Epithelial cell of esophagus (primary cell): ENCODE measurements at places on chromosomes 4 and X.

- peak; percentile 51 for DNase-seq
Observed at GRCh38 chr4:140755774-140756318, 339 bp downstream of the TBC1D9 start.

GRCh38 chrX:137749246-137749645 lies 183.3 kb downstream of the ZIC3 start:
- no peak for DNase-seq

DNA sequence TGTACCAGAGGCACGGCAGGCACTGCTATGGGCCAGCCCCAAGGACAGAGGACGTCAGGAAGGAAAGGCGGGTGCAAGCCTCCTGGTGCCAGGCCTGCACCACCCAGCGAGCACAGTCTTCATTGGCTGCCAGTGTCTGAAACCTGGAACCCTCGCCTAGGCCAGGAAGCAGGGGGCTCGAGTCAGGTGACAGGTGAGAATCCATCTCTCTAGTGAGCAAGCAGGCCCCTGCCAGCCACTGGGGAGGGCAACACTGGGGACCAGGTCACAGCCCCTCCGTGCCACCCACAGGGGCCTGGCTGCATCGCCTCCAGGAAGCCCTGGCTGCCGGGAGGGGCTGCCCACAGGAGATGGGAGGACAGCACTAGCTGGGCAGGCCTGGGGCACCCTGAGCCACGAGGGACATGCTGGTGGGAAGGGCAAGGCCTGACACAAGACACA lies 6.9 kb upstream of the HAUS3 start:
- DNase-seq: no peak

DNA sequence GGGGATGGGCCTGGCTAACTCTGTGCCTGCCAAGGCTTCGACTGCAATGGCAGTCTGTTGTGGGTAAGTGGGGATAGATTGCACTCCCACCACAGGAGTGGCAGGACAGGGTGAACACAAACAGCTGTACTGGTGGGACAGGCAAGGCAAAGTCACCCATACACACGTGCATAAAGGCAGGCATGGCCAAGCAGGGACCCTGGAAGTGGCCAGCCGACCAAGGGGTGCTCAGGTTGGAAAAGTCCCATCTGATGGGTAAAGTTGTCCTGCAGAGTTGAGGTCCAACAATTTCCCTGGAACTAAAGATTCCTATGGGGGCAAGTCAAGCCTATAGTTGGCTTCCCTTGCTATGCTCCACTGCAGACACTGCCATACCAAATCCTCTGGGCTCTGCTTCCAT lies 1961.9 kb upstream of the ADGRL3 start:
- DNase-seq: no peak

DNA sequence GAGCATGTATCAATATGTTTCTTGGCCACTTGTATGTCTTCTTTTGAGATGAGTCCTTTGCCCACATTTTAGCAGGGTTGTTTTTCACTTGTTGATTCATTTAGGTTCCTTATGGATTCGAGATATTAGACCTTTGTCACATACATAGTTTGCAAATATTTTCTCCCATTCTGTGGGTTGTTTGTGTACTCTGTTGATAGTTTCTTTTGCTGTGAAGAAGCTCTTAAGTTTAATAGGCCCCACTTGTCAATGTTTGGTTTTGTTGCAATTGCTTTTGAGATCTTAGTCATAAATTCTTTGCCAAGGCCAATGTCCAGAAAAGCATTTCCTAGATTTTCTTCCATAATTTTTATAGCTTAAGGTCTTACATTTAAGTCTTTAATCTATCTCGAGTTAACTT lies 280.7 kb upstream of the GALNT7 start:
- no peak for DNase-seq

GRCh38 chrX:98514032-98514431 lies 1630.3 kb downstream of the RPA4 start:
- no peak for DNase-seq

- no peak for DNase-seq
Observed at GRCh38 chrX:24412637-24413363, 52.3 kb upstream of the PDK3 start.

GRCh38 chr4:67049446-67049845 lies 495.9 kb downstream of the CENPC start:
- no peak for DNase-seq

- DNase-seq: no peak
Observed at GRCh38 chr4:27129871-27130366, 269.3 kb downstream of the STIM2 start.

- DNase-seq: peak; percentile 36
Observed at GRCh38 chr4:107900067-107900466, 31.3 kb upstream of the CYP2U1 start.

DNA sequence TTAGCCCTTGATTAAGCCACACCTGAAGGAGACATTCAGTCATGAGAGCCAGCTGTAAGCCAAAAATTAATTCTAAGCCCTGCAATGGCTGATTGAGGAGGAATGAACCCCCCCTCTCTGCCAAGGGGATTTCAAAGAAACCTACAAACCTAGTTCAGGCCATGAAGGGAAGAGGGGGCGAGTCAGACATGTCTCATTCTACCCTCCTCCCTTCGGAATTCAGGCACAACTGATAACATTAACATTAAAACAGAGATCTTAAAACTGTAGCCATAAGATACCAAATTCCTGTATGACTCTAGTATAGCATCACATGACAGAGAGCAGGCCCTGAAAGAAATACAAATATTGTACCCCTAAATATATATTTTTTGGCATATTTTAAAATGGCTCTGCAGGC lies 40.4 kb upstream of the AFAP1 start:
- no peak for DNase-seq

DNA sequence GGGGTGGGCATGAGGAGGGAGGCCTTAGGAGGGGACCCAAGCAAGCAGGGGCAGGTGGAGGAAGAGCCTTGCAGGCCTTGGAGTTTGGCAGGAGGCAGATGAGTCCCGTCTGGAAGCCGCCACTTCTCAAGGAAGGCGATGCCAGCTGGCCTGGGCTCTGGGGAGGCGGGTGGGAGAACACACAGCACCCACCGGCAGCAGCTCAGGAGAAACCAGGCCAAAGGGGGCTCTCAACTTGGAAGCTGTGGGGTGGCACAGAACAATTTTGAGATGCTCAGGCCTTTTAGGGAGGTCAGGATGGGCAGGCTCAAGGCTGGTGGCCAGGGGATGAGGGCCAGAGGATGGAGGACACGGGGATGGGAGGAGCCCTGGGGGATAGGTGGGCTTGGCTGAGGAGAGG lies 11.6 kb upstream of the DUSP9 start:
- no peak for DNase-seq

GRCh38 chrX:153495362-153495751 lies 577 bp downstream of the BGN start:
- DNase-seq: peak; percentile 12

DNA sequence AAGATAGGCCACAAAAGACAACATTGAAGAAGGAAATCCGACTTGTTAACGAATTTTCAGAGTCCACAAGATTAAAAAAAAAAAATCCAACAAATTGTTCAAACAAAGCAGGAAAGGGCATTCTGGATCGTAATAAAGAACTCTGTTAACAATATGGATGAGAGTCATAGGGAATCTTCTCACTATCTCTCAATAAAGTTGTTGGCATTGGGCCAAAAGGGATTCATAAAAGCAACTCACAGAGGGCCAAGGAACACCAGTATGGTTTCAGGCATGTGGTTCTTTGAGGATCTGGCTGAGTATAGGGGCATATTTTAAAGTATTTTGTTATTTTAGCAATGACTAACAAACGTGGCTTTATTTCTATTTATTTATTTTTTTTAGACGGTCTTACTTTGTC lies 49.5 kb downstream of the SHISA3 start:
- no peak for DNase-seq

GRCh38 chrX:31545726-31546125 lies 473.9 kb upstream of the FTHL17 start:
- peak; percentile 40 for DNase-seq

DNA sequence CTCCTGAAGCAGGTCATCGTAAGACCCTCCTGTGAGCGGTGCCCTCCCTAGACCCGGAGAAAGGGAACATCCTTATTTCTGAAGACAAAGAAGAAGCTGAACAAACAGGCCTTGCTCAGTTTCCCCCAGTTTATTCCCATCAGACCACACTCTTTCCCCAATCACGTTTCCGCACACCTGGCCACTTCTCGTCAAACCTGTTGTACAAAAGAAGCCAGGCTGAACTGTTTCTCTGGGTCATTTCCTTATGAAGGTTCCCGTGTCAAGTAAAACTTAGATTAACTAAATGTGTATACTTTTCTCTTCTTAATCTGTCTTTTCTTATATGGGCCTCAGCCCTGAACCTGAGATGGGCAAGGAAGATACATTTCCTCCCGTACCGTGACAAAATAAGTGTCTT lies 111.6 kb upstream of the ENPP6 start:
- peak; percentile 59 for DNase-seq

GRCh38 chrX:41352329-41352838 lies 18.4 kb downstream of the DDX3X start:
- peak; percentile 73 for DNase-seq

DNA sequence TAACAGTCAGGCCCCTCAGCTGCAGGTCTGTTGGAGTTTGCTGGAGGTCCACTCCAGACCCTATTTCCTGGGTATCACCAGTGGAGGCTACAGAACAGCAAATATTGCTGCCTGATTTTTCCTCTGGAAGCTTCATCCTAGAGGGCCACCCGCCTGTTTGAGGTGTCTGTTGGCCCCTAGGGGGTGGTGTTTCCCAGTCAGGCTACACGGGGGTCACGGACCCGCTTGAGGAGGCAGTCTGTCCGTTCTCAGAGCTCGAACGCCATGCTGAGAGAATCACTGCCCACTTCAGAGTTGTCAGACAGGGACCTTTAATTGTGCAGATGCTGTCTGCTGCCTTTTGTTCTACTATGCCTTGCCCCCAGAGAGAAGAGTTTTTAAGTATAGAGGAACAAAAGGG lies 160.8 kb downstream of the DKK2 start:
- no peak for DNase-seq

DNA sequence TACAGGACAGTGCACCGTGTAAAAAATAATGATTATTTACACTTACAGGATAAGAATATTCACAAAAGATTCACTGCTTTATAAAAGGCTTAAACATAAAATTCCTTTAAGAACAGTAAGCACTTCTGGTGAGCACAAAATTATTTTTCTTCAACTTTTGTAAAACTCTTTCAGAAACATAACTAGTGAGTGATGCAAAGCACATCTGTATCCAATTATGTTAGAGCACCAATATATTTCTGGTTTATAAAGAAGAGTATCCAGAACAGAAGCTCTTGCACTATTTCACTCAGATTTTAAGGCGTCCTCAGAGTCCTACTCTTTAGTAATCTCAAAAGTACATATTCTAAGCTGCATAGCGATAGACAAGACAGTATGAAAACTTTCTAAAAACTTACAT lies 276.0 kb downstream of the C4orf33 start:
- DNase-seq: no peak

DNA sequence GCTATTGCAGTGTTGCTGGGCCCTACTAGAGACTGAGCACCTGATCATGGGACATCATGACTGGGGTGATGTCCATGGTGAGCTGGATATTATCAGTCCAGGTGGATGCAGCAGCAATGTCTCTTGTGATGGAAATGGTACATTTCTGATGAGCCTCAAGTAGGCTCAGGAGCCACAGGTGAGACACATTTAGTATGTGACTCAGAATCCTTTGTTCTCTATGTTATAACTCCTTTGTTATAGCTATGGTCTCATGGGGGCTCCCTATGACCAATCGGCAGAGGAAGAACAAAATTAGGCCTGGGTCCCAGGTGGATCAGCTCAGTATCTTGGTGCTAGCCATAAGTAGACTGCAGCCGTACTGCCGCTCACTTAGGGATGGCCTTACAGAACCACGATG lies 107.9 kb upstream of the FAT1 start:
- peak; percentile 61 for DNase-seq

- DNase-seq: peak; percentile 35
Observed at GRCh38 chrX:51461053-51462044, 35.0 kb downstream of the NUDT11 start.

GRCh38 chrX:37603938-37604409 lies 32.5 kb downstream of the LANCL3 start:
- no peak for DNase-seq

- no peak for DNase-seq
Observed at GRCh38 chr4:147633113-147633512, 15.9 kb downstream of the TMEM184C start.

DNA sequence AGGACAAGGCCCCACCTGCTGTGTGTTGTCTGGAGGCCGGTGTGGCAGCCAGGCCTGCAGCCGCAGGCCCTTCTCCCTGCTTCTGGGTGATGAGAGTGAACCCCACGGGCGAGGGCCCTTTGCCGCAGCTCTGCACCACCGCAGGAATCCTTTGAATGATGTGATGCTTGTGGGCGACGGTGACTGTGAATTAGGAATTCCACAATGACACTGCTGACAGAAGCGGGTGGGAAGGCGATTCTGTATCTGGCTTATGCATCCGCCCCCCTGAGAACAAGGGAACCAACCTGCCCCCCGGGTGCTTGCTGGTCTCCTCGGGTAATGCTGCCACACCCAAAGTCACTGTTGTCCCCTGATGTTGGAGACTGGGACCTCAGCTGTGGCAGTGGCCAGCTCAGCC lies 19.5 kb upstream of the MAN2B2 start:
- DNase-seq: no peak

DNA sequence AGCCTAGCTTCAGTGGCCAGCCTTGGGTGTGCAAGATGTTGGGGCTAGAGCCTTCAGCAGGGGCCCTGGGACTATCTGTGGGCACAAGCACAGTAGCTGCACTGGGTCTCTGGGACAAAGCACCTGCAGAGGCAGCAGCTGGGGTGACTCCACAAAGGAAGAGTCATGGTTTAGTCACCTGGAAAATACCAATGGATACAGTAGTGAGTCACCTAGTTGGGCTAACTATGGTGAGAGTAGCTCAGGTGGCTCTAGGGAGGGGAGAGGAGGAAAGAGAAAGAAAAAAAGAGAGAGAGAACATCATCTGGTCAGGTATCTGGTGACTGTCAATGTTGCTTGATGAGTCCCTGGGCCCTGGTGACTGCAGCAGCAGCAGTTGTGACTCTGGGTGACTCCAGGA lies 72.9 kb upstream of the SPIN4 start:
- DNase-seq: peak; percentile 88

DNA sequence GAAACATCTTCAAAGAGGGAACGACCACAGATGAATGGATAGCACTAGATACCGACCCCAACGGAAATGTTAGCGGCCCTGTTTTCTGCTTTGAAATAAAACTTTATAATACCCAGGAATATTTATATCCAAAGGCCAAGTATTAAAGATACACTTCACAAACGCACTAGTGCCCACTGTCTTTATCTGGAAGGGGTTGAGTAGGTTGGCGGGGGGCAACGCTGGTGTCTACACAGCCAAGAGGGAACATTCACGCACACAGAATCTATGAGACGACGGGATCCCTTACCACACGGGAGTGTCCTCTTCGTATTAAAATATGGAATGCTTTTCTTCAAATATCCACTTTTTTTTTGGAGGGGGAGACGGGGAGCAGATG lies 3.3 kb downstream of the HAND2 start:
- DNase-seq: no peak

DNA sequence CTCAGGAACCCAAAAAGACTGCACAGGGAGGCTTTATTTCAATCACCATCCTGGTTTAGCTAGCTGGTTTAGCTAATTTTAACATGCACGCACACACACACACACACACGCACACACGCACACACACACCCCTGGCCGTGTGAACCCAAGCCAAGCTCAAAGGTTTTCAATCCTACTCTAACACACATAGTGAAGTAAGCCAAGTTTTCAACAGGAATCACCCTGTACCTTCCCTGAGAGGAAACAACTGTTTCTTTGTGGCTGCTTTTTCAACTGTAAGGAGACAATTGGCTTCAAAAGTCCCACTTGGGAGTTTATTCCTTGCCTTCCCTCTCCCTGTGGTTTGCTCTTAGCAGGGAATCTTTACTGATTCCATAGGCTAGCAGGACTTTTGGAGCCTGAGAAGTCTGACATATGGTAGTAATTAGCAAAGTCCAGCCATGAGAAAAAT lies 98.9 kb upstream of the BMP3 start:
- DNase-seq: no peak

GRCh38 chr4:153523941-153524386 lies 57.8 kb downstream of the TMEM131L start:
- peak; percentile 63 for DNase-seq
